ENCODE measurements at places on chromosomes 4 and X.

DNA sequence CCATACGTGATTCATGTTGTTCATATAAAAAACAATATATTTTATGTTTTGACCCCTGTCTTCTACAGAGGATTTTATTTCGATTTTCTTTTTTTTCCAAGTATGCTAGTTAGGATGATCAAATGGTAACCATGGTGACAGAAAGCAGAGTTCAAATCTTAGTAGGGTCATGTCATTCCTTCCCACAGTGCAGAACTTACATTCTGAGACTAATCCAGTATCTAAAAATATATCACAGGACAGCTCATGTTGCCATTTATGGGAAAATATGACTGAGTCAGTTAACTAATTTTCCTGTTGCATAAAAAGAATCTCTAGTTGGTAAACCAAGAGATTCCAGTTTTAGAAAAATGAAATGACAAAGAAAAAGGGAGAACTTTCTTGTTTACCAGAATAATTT lies 209.5 kb downstream of the PARM1 start:
- no peak for DNase-seq

DNA sequence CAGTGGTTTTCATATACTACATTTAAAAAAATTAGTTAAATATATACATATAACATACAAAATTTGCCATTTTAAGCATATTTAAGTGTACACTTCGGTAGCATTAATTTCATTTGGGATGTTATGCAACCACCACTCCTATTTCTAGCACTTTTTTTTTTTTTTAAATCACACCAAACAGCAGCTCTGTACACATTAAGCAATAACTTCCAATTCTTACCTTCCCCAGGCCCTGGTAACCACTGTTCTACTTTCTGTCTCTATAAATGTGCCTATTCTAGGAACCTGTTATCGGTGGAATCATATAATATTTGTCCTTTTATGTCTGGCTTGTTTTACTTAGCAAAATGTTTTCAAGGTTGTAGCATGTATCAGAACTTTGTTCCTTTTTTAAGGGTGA lies 39.1 kb downstream of the TMEM164 start:
- DNase-seq, result no peak

- DNase-seq, result no peak
These were observed 81.9 kb upstream of the LRPAP1 start for GRCh38 chr4:3613967-3614730.

DNA sequence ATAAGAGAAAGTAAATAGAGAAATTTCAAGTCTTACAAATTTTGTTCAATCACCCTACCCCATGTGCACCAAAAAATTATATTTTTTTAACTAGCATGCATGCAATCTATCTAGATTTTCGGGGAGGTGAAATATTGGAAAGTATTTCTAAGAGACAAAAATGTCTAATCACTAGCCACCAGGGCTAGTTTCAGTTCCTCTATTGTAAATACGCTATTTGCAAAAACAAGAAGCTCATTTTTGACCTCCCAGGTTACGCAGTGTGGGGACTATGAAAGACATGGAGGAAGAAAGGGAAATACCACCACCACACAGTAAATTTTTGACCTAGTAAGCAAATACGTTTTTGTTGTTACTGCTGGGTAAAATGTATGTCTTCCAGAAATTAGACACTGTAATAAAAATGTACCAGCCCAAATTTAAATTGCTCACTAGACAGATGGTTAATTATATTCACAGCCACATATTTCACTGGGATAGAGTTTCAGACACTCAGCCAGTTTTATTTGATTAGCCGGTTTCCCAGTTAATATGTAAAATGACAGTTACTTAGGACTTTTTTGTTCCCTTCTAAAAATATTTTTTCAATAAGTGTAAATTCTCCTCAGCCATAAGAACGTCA lies 2.2 kb downstream of the NEXMIF start:
- DNase-seq, result no peak

DNA sequence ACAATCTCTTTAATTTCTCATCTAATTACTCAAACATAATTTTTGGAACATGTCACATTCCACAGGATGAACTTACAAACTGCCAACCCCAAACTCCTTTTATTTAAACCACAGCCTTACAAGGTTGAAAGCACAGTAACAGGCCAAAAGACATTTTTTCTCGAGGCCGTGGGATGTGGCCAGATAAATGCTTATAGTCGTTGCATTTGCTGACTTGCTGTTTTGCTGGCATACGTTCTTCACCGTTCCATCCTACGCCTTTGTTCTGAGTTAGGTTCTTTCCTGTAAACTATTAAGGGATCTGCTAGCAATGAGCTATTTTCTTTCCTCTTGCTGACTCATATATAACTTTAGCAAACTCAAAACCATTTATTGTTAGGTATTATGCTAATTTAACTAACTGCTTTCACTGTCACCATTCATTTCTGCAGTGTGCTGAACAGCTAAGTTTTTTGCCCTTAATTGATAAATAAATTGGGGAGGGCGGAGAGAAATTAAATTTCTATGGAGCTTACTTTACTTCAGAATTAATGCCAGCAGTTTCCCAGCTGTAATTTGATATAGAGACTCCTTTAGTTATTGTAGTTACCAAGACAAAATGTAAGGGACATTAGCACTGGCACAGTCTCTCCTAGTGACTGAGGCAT lies 135.1 kb upstream of the PACRGL start:
- DNase-seq, result no peak

- DNase-seq, result no peak
These were observed 45.7 kb downstream of the TRIM61 start for GRCh38 chr4:164931551-164932324.

DNA sequence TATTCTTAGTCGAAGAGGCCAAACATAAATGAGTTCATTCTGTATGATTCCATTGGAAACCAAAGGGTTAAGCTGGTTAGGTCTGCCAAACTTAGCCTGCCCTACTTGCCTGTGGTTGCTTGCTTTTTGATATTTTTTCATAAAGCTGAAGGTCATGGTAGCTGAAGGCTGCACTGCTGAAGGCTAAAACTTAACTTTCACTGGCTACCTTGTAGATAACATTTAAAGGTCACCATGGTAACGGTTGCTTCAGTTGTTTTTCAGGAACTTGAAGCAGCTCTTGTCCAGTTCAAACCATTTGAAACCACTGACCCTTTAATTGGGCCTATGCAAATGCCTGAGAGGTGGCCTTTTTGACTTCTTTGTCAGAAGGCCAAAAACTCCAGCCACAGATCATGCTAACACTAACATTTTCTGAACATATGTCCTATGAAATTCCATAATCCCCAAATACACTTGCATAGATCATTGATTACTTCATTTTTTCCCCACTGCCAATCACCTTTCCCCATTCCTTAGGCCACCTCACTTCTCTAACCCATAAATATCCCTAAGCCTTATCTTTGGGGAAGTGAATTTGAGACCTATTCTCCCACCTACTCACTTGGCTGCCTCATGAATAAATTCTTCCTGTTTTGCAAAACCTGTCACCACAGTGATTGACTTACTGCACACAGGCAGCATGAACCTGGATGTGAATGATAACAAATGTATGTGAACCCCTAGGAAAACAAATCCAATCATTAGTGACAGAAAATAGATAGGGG lies 10.7 kb upstream of the SMIM10L2A start:
- no peak for DNase-seq

DNA sequence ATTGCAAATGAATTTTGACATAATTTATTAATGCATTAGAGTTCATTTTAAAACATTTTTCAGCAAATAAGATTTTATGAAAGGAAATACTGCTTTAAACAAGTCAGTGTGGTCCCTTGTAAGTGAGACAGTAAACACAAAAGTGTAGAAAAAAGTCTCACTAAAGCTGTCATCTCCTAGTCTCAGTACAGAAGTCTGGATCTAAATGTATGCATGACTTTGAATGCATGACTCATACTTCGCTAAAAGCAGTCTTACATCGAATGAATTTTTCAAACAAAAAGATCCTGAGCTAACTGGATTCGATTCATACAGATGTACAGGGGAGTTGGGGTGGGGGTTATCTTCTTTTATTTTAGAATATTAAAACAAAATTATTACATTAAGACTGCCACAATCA lies 207.4 kb upstream of the VCX start:
- DNase-seq, result no peak

DNA sequence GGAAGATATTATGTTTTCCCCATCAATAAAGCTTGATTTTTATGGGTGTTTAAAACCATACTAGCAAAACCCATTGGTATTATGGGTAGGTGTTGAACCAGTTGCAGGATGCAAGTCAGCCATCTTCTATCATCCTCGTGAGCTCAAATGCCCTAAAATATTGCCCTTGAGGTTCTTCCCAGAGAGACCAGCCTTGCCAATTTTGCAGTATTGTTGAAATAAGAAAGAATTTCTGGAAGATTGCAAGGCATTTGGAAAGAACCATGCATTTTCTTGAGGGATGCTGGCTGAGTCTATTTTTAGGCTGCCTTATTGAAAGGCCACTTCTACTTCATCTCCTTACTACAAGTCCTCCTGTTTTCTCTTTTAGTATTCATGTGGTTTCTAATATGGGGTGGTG lies 60.9 kb upstream of the SOD3 start:
- DNase-seq, result no peak

- no peak for DNase-seq
These were observed 11.2 kb upstream of the PGRMC2 start for GRCh38 chr4:128298852-128299251.

- peak; percentile 77 for DNase-seq
These were observed 10.7 kb downstream of the MED12 start for GRCh38 chrX:71128915-71129765.

Measured in stimulated activated CD4-positive, alpha-beta T cell treated with anti-CD3 and anti-CD28 coated beads, Interleukin-15, amount 100 ng/mL, for 24 hours (primary cell).